ENCODE measurements at places on chromosomes 4 and X.
A peak's percentile ranks its signal among the peaks of the same experiment; 100 is the strongest.

GRCh38 chr4:38818441-38818976, 13.9 kb upstream of the TLR1 start:
- DNase-seq = no peak

- DNase-seq = no peak
These were observed 30.1 kb downstream of the SPATA18 start for GRCh38 chr4:52081216-52081615.

GRCh38 chr4:173761236-173761635, 231.2 kb upstream of the HAND2 start:
- no peak for DNase-seq

DNA sequence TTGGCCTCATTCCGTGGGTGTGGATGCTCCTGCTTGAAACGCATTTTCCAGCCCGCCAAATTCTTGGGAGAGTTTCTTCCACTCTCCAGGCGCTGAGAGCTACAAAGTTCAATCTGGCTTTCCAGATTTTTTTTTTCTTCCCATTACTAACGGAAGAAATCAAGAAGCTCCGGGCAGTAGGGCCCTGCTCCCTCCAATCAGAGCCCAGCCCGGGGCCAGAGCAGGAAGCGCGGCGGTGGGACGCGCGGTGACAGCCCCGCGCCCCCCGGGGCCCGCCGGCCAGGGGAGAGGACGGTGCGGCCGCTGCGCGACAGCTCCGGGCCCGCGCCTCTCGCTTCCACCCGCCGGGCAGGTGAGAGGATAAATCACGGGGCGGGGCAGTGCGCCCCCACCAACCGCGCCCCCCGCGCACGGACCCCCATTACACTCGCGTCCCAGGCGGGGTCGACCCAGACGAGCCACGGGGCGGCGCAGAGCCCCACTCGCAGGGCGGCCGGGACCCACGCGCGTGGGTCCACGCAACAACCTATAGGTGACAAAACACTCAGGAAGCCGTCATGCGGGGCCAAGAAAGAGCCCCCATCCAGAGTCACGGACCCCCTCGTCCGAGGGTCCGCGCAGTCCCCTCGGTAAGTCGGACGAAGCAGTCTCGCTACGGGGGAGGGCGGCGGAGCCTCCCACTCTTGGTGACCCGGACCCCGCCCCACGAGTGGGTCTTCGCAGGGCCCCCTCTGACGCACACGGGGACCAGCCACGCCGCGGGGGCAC, 868 bp downstream of the AFAP1 start:
- DNase-seq = no peak

DNA sequence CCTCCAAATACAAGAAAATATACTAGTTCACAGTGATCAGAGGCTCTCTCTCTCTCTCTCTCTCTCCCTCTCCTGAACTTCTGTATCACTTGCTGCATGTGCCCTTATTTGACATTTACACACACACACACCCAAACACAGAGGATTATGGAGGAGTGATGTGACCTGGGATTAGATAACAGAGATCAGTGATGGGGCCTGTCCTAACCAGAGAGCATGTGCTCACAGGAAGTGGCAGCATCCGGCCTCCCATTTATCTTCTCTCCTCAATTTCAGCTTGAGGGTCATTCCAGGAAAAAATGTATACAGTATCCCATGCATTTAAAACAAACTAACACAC, 143.0 kb downstream of the TSPAN5 start:
- no peak for DNase-seq

DNA sequence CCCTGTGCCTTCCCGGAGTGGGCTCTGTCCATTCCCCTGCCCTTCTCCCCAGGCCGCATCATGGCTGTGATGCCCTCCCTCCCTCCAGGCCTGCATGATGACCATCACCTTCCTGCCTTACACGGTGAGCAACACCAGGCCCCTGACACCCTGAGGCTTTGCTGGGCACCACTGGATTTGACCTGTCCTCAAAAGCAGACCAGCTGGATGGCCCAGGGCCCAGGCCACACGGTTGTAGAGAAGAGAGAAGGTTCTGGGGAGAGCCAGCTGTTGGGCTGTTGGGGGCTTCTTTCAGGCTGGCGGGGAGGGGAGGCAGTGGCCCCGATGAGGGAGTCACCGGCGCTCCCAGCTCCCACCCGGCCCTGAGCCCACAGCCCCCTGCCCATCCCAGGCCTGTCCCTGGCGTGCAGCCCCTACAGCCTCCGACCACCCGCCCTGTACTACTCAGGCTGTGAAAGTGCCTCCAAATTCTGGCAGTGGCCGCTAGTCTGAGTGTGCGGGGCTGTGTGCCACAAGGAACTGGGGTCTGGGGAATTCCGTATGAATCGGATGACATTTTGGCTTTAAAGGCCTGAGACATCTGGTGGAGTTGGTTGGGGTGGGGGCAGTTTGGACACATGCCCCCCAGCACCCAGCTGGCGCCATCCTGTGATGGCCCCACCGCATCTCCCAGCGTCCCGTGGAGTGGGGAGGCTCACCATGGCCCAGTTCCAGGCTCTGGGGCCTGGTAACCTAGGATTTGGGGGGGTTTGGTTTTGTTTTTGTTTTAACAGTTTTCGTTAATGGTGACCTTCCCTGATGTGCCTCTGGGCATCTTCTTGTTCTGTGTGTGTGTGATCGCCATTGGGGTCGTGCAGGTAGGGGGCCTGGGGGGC, 19.6 kb downstream of the TMEM175 start:
- DNase-seq = no peak

- no peak for DNase-seq
These were observed 219.0 kb downstream of the TLL1 start for GRCh38 chr4:166091912-166092510.

DNA sequence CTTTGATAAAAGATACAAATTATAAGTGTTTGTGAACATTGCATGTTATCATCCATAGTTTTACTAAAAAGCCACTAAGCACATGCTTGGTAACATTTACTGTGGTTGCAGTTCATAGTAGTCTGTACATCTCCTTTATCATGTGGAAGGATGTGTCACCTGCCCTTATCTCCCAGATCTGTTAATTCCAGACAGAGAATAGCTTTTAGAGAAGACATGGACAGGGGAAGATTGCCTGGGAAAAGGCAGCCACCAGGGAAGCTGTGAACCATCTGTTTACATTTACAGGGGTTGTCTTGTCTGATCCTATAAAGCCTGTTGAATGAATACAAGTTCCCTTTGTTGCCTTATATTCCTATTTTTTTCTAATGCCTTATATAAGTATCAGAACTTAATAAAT, 396.0 kb downstream of the FAT4 start:
- no peak for DNase-seq

DNA sequence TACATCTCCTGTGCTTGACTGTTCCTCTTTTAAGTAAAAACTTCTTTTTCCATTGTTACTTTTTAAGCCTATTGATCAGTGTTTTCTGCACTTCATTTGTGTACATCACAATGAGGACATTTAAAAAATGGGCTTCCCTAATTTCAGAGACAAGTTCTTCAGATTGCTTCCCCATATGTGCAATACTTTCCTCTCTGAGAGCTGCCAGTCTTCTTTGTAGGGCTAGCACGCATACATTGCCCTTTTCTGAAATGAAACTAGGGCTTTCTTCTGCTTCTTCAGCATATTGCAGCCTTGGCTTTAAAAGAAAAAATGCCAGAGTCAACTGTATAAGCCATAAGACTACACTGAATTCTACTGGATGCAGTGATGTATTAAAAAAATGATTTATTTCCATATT, 37.8 kb downstream of the FAT4 start:
- no peak for DNase-seq

GRCh38 chrX:35380808-35381700, 417.1 kb upstream of the MAGEB16 start:
- DNase-seq = no peak

GRCh38 chr4:155564086-155564485, 102.6 kb upstream of the GUCY1A1 start:
- no peak for DNase-seq

DNA sequence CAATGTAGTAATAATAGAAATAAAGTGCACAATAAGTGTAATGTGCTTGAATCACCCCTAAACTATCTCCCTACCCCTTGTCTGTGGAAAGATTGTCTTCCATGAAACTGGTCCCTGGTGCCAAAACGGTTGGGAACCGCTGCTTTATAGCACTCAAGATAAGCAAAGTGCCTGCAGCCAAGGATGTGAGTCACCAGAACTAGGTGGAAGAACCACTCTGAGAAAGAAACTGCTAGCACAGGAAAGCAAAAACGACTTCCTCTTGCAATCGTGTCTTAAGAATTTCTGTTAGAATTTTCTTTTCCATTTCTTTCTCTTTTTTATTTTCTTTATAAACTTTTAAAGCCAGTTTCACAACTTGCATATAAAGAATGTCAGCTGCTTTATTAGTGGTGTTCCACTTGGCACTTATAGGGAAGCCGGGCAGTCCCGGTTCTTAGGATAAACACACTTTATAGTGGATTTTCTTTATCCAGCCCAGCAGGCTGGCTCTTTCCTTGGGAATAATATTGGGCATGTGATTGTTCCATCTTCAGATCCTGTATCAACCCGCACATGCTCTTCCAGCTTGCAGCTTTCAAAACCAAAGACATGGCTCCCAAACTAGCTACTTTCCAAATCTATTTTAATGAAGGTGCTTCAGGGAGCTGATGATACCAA, 32.3 kb upstream of the CXCL8 start:
- no peak for DNase-seq

DNA sequence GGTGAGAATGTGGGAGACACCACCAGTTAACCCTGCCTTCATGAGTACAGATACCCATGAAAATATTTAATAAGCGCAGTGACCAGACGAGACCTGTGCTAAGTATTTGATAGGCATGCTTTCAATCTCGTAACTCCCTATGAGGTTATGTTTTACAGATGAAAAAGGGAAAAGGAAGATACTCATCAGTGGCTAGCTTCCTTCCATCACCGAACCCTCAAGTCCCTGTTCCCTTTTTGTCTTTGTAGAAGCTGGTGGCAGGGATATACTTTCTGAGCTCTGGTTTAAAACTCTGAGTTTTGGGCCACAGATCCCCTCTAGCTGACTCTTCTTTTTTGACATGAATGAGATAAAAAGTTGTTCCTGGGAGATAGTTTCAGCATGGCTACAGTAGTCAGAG, 26.3 kb downstream of the AFF1 start:
- no peak for DNase-seq

- DNase-seq = no peak
These were observed 27.3 kb downstream of the CXorf58 start for GRCh38 chrX:23935106-23935505.

- DNase-seq = no peak
These were observed 56.7 kb upstream of the WDR19 start for GRCh38 chr4:39125600-39125985.

DNA sequence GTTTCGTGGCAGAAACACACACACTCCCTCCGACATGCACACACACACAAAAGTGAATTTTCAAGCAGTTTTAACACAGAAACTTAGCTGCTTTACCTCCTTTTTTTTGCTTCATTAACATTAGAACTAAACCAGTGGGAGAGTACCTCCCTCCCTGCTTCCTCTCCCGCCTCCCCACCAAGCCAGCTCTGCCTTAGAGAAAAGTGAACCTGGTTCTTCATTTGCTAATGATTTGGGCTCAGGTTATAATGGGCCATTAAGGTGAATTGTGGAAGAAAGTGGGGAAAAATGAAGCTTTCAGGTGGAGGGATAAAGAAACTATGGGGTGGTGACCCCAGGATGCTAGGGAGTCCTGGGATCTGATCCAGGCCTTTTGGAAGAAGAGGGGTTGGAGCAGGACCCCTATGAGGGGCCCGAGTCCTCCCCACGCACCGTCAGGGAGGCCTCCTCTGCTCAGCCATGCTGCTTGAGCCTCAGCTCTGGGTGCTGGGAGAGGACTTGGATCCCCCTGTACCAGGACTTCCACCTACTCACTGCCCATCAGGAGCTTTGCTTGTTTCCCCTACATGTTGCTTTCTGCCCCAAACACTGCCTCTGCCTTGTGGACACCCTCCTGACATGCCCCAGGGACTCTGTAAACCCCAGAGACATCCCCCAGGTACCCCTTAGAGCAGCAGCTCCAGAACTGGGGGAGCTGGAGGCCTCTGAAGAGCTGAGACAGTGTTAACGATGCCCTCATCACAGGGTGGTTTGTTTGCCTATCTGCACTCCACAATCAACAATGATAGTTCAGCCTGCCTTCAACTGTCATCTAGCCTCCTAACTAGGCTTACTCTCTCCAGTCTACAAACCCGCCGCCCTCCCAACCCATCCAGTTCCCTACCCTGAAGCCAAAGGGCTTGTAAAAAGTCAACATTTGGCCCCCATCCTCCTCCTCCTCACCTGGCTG, 6.5 kb upstream of the JADE1 start:
- no peak for DNase-seq

- no peak for DNase-seq
These were observed 81.5 kb downstream of the PPP3CA start for GRCh38 chr4:101265816-101266172.

- no peak for DNase-seq
These were observed 71.3 kb upstream of the ACSL1 start for GRCh38 chr4:184896868-184897715.

DNA sequence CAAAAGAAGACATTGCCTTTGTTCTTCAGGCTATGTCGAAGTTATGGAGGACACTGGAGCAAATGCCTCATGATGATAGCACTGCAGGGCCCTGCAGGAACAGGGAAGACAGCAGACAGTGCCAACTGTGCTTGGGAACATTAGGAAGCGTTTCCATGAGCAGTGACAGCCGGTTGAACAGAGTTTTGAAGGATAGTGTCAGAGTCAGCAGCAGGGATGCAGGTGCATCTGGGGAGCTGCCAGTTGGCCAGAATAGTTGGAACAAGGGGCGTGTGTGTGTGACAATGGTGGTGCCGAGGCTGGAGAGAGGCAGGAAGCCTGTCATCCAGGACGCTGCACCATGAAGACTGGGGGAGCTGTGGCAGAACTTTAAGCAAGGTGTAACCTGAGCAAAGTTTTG, 88.6 kb downstream of the SHROOM3 start:
- no peak for DNase-seq

DNA sequence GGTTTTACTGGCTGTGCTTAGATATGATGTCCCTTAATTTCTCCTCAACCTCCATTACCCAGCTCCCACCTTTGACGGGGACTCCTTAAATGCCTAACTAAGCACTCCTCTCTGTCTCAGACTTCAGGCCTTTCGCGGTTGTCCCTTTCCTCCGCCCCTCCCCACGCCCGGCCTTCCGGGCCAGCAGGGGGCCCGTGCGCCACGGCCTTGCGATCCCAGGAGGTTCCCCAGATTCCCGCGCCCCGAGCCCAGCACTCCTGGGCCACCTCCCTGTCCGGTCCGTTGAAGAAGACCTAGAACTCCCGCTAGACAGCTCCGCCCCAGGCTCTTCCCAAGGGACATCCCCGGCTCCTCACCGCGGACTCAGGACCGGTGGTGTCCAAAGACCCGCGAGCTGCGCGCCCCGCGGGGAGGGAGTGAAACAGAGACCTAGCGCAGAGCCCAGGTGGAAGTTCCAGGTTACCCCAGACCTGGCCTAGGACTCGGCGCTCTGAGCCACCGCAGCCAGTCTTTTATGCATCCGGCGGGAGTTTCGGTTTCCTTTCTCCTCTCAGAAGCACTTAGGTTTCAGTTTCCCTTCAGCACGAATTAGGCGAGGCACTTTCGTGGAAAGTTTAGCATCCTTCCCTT, at the start of gene DDX60:
DDX60 (minus strand) TSS at position 487 of the 630 bp plus-strand sequence. CDS start 7,493 bp downstream, outside the sequence.
- DNase-seq = peak; percentile 64

- no peak for DNase-seq
These were observed 141.0 kb downstream of the CHM start for GRCh38 chrX:85906399-85906798.

- DNase-seq = no peak
These were observed 46.9 kb upstream of the HSD17B10 start for GRCh38 chrX:53481093-53481492.

- DNase-seq = no peak
These were observed 697.1 kb downstream of the GRID2 start for GRCh38 chr4:93000910-93001309.
